Forelimb muscle (tissue), 1 donor: ENCODE measurements at places on chromosomes 7 and 10. TPM values are rescaled to one million over a fixed set of nuclear protein-coding genes. Genes with fewer than 3 reads are reported as not detected.

Gene SPDYE8
- polyA plus RNA-seq = 0.20 TPM

DNA sequence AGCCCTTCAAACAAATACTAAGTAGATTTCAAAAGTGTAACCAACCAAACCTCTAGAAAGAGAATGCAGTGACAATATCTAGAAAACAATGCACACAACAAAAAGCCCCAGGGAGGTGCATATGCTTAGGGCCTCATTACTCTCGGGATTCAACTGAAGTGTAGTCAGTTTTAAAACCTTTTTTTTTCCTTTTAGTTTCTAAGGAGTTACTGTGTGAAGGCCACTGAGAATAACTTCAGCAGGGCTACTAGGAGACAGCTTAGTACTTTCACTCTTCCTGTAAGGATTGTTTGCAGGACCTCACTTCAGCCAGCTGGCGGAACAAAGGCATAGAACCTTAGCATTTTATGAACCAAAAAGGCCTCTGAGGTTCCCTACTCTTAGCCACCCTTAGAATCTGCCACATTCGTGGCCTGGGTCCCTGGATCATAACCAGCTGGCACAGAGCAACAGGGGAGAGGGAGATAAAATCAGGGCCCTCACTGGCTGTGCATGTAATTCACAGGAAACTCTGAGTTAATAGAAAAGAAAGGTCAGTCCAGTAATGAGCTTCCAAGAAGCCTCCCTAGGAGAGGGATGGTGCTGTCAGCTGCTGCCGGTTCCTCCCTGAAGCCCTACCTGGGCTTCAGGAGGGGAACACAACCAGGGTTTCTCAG, 3.6 kb downstream of the VOPP1 start:
- no peak for DNase-seq

DNA sequence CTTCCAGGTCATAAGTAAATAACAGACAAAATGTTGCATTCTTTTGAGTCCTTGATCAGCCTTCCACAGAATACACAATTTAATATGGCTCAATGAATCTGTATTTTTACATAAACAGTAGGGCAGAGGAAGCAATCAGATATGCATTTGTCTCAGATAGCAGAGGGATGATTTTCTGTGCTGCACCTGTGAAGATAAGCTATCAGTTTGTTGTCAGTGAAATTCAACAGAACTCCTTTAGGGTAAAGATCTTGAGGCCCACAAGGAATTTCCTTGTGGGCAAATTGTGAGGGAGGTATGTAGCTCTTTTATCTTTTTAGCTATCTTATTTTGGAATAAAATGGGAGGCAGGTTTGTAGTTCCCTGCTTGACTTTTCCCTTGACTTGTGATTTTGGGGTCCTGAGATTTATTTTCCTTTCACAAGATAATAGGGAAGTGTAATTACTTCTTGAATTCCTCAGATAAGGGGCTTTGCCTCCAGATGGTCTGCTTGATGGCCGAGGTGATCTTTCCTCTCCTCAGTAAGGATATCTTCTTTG, 60.8 kb upstream of the CYP2C18 start:
- no peak for DNase-seq

DNA sequence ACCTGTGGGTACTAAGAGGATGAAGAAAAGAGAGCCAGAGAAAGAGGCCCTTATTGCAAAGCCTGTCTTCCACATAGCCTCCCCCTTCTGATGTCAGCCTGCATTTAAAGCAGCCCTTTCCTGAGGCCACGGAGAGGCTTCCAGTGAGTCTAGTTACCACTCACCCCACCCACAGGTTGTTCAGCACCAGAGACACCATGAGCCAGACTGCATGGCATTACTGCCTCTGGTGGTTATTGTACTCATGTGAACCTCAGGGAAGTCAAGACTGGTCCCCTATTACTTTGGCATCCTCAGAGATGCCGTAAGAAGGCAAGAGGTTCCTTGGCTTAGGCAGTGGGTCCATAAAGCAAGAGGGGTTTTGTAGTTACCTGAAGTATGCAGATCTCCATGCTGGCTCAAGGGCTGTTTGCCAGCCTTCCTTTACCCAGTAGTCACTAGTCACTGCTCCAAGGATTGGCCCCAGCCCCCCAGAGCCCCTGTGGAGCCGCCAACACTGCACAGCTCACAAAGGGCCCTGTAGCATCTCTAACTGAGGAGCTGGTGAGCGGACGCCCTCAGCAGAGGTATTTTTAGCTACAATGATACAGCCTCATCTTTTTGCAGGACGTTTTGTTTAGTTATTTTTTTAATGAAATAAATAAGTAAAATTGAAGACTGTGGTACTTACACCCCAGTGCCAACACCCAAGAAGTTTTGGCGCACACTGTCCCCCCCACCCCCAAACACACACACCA, 20.7 kb downstream of the LRRC4 start:
- no peak for DNase-seq

- DNase-seq = no peak
These were observed 167.0 kb downstream of the SFMBT2 start for GRCh38 chr10:7243873-7244272.

DNA sequence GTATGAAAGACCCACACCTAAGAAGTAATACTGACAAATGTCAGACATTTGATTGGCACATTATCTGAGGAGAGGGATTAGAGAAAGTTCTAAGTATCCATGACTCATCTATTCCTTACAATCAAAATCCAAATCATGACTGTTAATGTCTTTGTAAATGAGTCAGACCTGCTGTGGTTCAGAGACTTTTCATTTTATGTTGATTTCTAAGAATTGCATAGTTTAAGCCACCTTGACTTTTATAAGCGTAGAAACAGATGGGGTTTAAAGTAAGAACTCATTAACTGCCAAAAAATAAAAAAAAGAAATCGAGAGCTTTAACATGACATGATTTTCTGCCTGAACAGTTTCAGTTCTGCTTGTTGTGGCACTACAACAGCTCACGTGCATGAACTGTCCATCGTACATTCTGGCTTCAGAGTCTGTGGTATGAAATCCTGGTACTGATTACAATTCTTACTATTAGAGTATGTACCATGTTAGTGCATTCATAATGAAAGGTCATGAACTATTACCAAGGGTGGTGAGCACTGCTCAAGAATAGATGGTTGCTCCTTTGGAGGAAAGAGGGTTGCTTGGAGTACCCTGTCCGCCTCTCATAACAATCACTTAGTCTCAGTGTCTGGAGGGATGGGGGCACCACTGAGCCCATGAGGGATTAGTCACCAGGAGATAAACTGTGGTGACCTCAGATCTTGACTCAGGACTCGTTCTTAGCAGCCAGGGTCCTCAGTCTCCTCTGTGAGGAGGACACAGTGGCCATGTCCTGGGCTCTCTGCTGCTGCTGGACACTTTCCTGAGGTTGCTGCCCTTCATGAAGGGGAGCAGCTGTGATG, 42.2 kb downstream of the ACSM6 start:
- no peak for DNase-seq

DNA sequence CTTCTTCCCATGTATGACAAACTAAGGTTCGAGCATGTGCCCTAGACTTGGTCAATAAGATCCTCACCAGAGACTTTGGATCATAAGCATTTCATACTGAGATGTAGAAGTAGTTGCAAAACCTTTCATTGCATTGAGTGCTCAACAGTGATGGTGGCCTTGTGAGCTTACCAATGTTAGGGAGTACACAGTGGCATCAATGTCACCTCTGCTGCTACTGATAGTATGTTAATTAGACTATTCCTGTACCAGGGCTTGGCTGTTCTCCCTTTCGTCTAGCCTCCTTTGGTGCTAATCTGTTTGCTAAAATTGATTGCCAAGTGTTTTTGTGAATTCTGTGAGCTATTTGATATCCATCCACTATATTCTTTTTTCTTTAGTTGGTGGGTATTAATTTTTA, 264.5 kb upstream of the SEMA3C start:
- DNase-seq = no peak

Gene PGAM1
- 86.9 TPM for polyA plus RNA-seq

DNA sequence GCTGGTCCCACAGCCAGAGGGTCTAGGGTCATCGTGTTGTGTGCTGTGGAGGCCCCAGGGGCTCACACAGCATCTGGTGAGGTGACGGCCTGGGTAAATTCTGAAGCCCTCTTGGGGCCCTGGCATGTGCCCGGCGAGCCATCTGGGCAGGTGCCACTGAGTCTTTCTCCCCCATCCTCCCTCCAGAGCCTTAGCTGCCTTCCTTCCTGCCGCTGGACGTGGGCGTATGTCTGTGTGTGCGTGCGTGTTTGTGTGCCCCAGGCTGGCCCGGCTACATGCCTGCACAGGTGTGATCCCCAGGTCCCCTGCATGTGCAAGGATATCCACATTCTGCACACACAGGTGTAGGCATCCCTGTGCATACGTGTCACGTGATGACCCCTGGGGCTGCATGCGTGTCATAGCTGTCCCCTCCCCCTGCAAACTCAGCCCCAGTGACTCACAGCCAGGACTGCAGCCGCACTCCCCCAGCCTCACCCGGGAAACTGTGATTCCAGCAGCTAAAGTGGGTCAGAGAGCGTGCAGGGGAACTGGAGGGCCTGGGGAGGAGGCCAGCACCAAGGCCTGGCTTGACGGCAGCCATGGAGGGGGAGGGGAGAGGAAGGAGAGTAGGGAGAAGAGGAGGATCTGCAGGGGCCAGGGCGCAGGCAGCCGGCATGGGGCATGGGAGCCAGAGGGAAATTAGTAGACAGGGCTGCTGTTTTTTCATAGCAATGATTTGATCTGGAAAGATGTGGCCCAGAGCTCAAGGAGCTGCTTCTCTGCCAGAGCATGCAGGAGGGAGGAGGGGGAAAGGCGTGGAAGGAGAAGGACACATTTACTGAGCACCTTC, 46.4 kb downstream of the ELFN1 start:
- no peak for DNase-seq

Gene SYCE1
- 0.59 TPM for polyA plus RNA-seq

Gene GRID2IP
- polyA plus RNA-seq = 0.10 TPM

Gene CDK1
- 23.9 TPM for polyA plus RNA-seq

Gene GIMAP7
- polyA plus RNA-seq = 9.3 TPM

Gene SLC16A9
- polyA plus RNA-seq = 3.3 TPM

- DNase-seq = no peak
These were observed 3.0 kb upstream of the JAZF1 start for GRCh38 chr7:28183627-28184026.

Gene FANK1
- 0.71 TPM for polyA plus RNA-seq

DNA sequence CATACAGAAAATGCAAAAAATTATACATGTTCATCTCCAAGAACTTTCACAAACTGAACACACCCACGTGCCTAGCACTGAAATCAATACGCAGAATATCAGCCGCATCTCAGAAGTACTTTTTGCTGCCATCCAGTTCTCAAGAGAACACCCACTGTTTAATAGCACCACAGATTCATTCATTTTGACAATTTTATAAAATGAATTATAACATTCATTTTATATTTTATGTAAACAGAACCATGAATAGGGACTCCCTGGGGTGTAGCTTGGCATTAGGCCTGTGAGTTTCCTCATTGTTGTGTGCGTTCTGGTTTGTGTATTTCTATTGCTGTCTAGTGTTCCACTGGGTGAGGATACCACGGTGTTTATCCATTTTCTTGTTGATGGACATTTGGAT, 77.3 kb upstream of the PIP4K2A start:
- no peak for DNase-seq

Gene NKX2-3
- 1.2 TPM for polyA plus RNA-seq

DNA sequence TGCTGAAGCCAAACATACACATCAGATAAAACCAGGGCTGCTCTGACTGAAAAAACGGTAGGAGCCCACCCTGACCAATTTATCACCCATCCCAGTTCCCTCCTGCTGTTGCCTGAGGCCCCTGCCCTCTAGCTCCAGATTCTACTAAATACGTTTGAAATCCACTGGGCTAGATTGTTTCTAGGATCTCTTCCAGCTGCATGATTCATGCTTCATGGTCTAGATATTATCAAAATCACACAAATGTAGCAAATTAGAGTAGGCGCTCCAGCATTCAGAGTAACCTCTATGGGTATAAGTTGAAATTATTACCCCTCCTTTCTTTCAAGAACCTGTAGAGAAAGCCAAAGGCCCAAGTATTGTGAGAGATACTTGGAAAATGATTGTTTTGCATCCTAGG, 151.2 kb upstream of the FAM13C start:
- no peak for DNase-seq

Gene SAMD9
- 2.6 TPM for polyA plus RNA-seq

DNA sequence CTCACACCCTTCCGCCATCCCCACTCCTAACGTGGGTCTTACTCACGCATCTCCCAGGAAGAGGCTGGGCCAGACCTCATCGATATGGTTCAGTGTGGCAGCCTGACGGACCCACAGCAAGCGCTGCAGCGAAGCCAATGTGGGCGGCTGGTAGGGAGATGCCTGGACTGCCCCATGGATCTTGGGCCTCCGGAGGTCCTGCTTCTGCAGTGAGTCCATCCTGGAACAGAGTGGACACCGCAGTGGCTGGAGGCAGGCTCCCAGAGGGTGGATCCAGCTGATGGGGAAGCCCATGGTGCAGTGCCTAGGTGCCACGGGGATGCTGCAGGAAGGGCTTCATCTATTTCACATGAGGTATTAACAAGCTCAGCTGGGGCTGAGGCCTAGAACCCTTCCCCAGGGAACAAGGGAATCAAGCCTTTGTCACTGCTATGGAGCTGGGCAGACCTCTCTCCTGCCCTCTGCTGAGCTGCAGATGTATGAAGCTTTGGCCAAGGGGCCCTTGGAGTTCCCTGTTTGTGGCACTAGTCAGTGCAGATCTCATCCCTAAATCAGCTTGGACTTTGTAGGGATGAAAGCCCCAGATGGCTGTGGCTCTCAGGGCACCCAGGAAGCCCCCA, 13.7 kb upstream of the SAMD8 start:
- no peak for DNase-seq

GRCh38 chr10:111275091-111275490, 198.3 kb downstream of the ADRA2A start:
- DNase-seq = no peak

Gene MACC1
- 0.04 TPM for polyA plus RNA-seq

GRCh38 chr10:73501651-73502050, 5.8 kb upstream of the PPP3CB start:
- DNase-seq = no peak

DNA sequence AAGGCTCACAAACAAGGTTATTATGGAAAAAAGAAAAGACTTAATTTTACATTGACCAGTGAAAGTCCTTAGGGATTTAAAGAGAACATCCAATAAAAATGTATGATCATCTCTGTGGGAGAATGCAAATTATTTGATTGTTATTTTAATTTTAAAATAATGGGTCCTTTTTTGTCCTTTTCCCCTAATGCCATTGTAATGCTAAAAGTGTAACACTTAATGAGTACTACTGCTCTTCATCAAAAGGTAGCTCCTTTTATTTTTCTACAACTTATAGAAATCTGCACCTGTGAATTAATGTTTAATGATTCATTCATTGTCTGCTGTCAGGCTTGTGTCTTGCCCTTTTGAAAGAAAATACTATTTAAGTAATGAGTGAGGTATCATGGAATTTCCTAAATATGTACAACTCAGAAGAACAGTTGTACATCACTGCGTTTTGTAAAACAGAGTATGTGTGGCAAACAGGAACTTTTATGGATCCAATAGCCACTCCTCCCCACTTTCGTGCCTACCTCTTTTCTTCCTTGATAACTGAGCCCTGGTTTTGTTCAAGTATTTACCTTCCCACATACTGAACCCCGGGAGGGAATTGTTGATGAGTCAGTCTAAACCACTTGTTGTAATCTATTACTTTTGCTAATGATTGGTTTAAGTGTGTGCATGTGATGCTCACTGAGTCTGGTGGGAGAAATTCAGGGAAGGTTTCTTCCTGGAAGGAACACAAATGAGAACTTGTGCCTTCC, 19.9 kb upstream of the TRUB1 start:
- no peak for DNase-seq

Gene GCK
- 5.0 TPM for polyA plus RNA-seq

Gene AKR1C4
- not detected for polyA plus RNA-seq

- no peak for DNase-seq
These were observed 18.4 kb upstream of the STEAP2 start for GRCh38 chr7:90192876-90193750.

Gene NRAP
- polyA plus RNA-seq = 31.5 TPM

Gene C10orf67
- polyA plus RNA-seq = 0.11 TPM

Gene C1GALT1
- polyA plus RNA-seq = 15.4 TPM
